ENCODE measurements at places on chromosomes 16 and 17.

GRCh38 chr17:68505951-68506350 lies 6.3 kb upstream of the PRKAR1A start:
- no peak for DNase-seq

- no peak for DNase-seq
These were observed 17.6 kb downstream of the CDK5R1 start for GRCh38 chr17:32504166-32504990.

- peak; percentile 80 for DNase-seq
These were observed at the start of gene ATP1B2 for GRCh38 chr17:7650509-7651096. ATP1B2 (plus strand) TSS chr17:7650926; CDS start chr17:7651519, 593 bp downstream.

DNA sequence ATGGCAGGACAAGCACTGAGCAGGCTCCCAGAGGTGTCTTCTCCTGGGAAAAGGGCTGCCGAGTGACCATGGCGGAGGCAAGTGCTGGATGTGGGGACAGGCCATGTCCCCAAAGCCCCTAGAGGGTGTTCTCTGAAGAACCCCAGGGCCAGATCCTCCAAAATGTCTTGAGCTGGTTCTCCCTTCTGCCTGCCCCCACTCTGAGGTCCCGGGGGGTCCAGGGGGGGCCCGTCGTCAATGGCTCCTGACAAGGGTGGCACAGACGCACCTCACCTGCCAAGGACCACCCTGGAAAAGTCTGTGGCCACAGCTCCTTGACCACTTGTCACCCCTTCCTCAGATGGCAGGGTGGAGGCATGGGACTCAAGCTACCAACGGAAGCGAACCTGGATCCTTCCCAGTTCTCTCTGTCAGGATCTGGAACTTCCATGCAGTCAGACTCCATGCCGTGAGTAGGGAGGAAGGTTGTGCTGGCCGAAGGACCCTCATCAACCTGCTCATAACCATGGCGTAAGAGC lies 2.3 kb upstream of the MYO1C start:
- no peak for DNase-seq

DNA sequence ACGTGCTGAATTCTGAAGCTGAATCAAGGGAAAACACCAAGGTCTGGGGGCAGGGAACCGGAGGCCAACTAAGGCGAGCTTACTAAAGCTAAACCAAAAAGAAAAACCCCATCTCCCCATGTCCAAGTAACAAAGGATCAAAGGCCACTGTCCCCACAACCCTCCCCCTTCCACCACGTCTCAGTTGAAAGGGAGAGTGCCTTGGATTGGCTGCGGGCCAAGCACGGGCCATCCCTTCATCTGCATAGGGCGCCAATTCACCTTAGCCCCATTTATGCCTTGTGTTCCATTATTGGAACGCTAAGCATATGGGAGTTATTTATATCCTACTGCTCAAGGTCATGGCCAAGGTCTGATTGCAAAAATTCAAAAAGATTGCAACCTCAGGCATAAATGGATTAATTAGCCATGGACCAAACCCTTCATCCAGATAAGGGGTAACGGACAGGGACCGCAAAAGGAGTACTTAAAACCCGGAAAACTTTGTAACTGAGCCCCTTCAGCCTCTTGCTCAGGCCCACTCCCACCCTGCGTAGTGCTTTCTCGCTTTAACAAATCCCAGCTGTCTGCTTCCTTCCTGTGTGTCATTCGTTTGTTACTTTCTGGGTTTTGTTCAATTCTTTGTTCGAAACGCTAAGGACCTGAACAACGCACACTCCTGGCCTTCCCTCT lies 740 bp upstream of the ATP6V0D1 start:
- peak; percentile 61 for DNase-seq

GRCh38 chr17:42784409-42784808 lies 4.0 kb downstream of the WNK4 start:
- DNase-seq = no peak

DNA sequence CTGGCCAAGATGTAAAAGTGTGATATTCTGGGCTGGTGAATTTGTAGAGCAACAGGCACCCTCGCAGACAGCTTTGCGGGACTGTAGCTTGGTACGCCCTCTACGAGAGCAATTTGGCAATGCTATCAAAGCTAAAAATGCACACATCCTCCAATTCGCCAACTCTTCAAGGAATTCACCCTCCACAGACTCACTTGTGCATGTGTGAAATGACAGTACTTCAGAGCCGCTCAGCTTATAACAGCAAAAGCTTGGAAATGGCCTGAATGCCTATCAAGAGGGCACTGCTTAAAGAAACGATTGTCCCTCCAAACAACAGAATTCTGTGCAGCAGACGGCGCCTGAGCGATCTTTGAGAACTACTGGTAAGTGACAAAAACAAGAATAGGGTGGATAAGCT lies 130.8 kb downstream of the SDK2 start:
- DNase-seq = no peak

- no peak for DNase-seq
These were observed 7.3 kb downstream of the SLC5A10 start for GRCh38 chr17:18959071-18959844.

- no peak for DNase-seq
These were observed 42.4 kb upstream of the GNG13 start for GRCh38 chr16:842711-843560.

- DNase-seq = no peak
These were observed 10.2 kb downstream of the TBKBP1 start for GRCh38 chr17:47704116-47704515.

- no peak for DNase-seq
These were observed 238.4 kb downstream of the IRF8 start for GRCh38 chr16:86137359-86137758.

DNA sequence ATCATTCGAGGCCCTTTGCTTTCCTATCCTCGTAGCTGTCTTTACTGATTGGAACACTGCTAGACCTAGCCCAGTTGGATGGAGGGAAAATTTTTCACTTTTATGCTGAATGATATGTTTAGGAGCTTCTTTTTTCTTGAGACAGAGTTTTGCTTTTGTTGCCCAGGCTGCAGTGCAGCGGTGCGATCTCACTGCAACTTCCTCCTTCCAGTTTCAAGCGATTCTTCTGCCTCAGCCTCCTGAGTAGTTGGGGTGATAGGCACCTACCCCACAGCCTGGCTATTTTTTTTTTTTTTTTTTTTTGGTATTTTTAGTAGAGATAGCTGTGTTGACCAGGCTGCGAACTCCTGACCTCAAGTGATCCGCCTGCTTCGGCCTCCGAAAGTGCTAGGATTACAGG lies 17.3 kb upstream of the PSMC5 start:
- DNase-seq = no peak

Measured in CD4-positive, alpha-beta T cell treated with Interferon alpha-2 for 1 hour (primary cell).